ENCODE measurements at places on chromosomes 2 and 18.
A peak's percentile ranks its signal among the peaks of the same experiment; 100 is the strongest.

DNA sequence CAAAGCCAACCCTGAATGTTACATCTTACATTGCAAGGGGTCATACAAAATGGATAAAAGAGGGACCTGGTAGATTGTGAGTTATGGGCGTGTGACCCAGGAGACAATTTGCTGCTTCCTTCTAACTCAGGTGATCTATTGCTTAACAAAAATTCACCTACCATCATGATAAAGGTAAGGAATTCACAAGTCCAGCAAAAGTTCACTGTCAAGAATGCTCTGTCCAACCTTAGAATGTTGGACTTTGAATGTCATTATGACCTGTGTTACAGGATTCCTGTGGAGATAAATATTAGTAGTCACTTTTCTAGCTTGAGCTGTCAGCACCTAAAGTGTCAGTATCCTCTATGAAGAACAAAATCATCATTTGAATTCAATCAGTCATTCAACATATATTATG is 7.9 kb upstream of the KLF7 start:
- DNase-seq, result peak; percentile 7

GRCh38 chr2:4791488-4791887 is 900.7 kb upstream of the SOX11 start:
- DNase-seq, result no peak

GRCh38 chr18:22983175-22983574 is 50.0 kb downstream of the RBBP8 start:
- DNase-seq, result no peak

GRCh38 chr2:45119038-45119437 is 109.8 kb upstream of the SIX2 start:
- peak; percentile 48 for DNase-seq

GRCh38 chr2:234031207-234031606 is 19.3 kb upstream of the SPP2 start:
- DNase-seq, result no peak

DNA sequence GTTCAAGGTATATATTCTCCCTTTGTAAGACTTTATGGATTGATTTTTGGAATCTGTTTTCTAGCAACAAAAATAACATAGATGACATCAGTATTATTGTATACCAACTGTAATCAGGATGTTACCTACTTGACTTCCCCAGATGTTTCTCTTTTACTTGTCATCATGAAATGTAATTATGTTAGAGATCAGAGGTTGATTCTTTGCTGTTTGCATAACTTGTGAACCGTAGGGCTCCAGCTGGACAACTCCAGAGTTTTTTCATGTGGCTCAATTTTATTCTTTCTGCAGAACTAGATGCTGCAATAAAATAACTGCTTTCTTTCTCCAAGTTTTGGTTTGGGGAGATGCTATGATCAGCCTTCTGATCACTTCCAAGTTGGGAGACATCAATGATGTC is 58.1 kb downstream of the SPOPL start:
- no peak for DNase-seq

GRCh38 chr2:131966256-131966655 is 195.5 kb downstream of the ANKRD30BL start:
- DNase-seq, result no peak

DNA sequence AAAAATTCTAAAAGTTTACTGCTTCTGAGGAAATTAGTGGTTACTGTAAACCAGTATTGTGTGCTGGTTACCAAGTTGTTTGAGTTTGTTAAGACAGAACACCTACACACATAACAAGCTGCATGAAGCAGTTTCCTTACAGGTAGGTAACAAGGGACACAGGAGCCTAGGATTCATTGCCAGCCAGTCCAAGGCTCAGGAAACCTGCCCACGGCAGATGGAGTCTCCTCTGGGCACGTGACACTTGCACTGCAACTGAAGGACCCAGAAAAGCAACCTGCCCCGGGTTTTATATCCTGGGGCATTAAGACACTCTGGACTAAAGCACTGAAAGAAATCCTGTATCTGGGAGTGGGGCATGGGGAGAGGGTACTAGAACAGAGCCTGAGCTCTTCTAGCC is 639.3 kb downstream of the ADCYAP1 start:
- no peak for DNase-seq

GRCh38 chr2:230684270-230685168 is 28.1 kb upstream of the CAB39 start:
- DNase-seq, result no peak

- DNase-seq, result no peak
These were observed 37.2 kb downstream of the NLRC4 start for GRCh38 chr2:32227492-32227891.

DNA sequence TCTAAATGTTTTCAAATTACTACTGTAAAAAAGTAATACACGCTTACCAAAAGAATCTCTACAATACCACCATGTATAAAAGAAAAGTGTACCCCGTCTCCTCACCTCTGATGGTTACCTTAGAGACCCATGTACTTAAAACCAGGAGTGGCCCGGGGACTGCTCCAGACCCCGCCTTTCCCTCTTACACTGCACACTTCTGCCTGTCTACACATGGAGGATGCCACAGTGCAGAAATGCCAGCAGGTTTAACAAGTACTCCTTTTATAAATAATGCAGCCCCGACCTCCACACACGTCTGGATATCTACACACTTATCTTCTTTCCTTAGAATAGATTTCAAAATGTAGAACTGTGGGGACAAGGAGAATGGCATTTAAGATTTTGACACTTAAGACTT is 5.3 kb downstream of the HDAC4 start:
- no peak for DNase-seq

GRCh38 chr18:75393721-75394120 is 33.8 kb downstream of the SMIM21 start:
- DNase-seq, result no peak

- DNase-seq, result no peak
These were observed 12.9 kb upstream of the TEX51 start for GRCh38 chr2:126885751-126886210.

GRCh38 chr2:100365434-100365833 is 43.1 kb upstream of the LONRF2 start:
- no peak for DNase-seq

DNA sequence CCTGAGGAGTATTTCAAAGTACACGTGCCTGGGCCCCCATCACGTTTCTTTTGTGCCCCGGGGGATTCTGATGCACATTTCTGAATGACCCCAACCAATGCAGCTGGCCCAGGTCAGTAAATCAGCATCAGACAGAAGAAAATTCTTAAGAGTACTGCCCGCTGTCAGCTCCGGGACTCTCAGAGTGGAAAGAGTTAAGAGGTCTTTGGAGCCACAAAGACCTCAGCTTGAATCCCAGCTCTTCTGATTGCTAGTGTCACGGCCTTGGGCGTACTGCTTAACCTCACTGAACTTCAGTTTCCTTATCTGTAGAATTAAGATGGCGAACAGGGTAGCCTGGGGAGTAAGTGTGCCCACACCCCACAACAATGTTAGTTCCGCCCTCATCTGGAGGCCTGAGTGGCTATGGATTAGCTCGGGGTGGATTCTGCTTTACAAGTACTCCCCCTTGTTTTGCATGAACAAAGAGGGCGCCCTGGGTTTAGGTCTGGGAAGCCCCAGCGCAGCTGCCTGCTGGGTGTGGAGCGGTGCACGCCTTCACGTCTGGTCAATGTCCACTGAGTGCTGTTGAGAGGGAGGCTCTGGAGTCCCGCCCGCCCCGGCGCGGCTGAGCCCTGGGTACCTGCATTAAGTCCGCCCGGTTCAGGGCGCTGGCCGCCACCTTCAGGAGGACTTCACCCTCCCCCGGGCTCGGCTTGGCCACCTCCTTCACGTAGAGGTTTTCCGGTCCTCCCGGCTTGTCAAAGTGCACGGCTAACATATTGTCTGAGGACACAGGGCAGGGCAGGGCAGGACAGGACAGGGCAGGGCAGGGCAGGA is 858 bp downstream of the TP53I3 start:
- DNase-seq, result peak; percentile 98

- no peak for DNase-seq
These were observed 95.4 kb downstream of the PRKCE start for GRCh38 chr2:45746888-45747287.

GRCh38 chr2:205758500-205758899 is 76.2 kb downstream of the NRP2 start:
- no peak for DNase-seq

DNA sequence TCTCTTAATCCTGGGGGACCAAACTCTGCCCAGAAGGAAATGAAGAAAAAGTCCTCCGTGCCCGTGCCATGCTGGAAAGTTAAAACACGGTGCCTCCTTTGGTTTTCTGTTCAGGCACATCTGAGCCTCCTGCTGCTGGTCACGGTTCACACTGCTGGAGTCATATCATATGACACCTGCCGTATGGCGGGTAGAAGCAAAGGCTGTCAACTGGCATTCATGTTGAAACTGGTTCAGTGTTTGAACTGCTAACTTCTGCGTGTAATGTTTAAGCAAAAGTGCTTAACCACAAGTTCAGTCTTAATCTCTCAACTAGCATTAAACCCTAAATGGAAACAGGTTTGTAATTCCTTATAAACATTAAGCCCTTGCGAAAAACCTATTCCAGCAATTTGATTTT is 3.1 kb downstream of the STK39 start:
- no peak for DNase-seq

DNA sequence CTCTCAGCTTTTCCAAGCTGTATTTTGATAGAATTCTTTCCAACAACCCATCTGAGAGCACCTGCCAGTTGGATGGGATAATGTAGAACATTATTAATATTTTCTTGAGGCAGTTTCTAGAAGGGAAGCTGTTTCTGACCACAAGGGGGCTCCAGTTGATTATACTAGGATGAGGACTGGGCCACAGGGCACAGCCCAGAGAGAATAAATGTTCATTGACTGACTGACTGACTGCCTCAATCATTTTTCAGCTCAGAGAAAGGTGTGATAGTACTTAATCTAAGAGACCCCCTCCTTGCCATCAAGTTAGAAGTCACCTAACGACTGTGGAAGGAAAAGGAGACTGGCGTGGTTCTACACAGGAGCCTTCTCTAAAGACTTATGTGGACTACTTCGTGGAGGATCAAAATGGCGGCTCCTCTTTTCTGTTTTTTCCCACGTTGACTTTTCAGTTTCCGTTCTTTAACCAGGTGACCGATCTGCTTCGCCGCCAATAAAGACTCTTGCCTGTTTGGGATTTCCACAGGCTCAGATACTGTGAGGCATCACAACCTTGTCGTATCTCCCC is 31.9 kb upstream of the CREG2 start:
- DNase-seq, result no peak

GRCh38 chr2:88880441-88880953 is 189.0 kb downstream of the RPIA start:
- peak; percentile 57 for DNase-seq

DNA sequence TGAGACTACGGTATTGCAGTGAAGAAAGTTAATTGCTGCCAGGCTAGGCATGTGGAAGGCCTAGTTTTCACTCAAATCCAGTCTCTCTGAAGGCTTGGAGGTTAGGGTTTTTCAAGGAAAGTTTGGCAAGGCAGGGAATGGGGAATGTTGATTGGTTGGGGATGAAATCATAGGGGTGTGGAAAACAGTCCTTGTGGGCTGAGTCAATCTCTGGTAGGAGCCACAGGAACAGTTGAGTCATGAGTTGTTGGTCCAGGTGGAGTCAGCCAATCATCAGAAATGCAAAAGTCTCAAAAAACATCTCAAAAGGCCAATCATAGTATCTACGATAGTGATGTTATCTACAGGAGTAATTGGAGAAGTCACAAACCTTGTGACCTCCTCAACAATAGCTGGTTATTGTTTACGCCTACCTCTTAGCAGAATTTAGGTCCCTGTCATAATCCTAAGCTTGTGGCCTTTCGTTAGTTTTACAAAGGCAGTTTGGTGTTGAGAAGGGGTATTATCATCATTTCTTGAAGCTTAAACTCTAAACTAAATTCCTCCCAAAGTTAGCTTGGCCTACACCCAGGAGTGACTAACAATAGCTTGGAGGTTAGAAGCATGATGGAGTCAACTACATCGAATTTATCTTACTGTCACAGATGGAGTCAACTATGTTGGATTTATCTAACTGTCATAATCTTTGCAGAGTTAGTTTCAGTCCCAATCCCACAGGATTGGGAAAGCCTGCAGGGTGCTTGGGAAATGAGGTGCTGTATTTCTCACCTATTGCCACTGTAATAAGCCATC is 33.7 kb upstream of the APCDD1 start:
- DNase-seq, result no peak

- DNase-seq, result peak; percentile 50
These were observed 30.7 kb downstream of the ATP8B1 start for GRCh38 chr18:57772387-57772799.

- DNase-seq, result no peak
These were observed 30.7 kb upstream of the CALCRL start for GRCh38 chr2:187478719-187479118.

GRCh38 chr2:33219114-33219513 is 257.3 kb upstream of the RASGRP3 start:
- no peak for DNase-seq

DNA sequence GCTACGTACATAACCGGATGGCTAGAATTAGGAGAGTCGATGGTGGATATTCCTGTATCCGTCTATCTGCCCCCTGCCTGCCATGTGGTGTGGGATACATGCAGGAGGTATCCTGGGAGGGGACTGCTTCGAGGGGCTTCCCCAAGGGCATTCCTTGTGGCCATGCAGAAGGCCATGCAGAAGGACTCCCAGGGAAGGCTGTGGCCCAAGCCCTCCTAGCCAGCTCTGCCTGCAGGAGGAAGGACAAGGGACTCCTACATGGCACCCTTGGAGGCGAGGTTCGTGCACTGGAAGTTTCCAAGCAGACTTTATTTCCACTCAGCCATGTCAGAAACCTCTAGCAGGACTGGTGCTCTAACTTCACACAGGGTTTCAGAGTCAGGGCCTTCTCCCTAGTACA is 136.1 kb downstream of the KLHL29 start:
- no peak for DNase-seq

DNA sequence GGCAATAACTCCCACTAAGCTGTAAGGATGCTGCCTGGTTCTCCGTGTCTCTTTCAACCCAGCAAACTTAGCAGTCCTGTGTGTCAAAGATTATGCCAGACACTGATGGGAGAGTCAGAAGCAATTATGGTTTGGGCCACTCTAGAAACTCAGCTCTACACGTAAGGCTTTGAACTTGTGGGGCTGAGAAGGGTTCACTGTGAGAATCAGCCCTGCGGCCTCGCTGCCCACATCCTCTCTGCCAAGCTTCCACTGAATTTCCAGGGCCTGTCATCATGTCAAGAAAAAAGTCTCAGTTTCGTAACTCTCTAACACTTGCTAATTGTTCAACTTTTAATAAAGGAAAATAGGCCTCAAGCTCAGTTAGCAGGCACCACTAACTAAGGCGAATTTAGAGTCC is 308.8 kb upstream of the LYPD1 start:
- DNase-seq, result no peak

GRCh38 chr2:192546565-192546964 is 351.8 kb upstream of the TMEFF2 start:
- DNase-seq, result no peak

DNA sequence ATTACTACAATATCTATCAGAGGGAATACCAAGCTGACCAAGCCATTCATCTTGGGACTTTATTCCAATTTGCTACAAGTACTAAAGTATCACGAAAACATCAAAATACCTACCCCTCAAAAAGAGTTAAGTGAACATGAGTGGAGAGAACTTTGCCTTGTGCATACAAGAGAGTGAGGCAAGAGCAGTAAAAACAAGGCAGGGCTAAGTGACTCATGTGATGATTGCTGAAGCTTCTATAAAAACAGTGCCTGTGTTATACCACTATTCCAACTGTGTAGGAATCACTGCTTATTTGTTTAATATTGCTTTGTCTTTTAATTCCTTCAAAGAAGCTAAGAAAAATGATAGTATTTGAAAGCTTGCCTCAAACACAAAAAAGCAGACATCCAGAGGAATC is 61.2 kb downstream of the FARSB start:
- DNase-seq, result no peak

- DNase-seq, result no peak
These were observed 16.0 kb upstream of the MARCHF4 start for GRCh38 chr2:216388046-216388884.

GRCh38 chr2:24343225-24343882 is 17.0 kb downstream of the ITSN2 start:
- DNase-seq, result no peak
